ENCODE measurements at places on chromosomes 3 and 15. TPM values are rescaled to one million over a fixed set of nuclear protein-coding genes. Genes with fewer than 3 reads are reported as not detected.

The PAQR5 gene
- total RNA-seq, result not detected

DNA sequence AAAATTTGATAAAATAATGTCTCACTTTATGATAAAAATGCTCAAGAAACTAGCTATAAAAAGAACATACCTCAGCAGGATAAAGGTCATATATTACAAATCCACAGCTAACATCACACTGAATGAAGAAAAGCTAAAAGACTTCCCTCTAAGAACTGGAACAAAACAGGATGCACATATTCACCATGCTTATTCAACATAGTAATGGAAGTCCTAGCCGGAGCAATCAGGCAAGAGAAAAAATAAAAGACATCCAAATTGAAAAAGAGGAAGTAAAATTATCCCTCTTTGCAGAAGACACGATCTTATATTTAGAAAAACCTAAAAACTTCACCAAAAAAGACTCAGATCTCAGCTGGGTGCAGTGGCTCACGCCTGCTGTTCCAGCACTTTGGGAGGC lies 34.0 kb downstream of the SENP7 start:
- DNase-seq, result no peak

The CCDC33 gene
- not detected for total RNA-seq

The PGBD4 gene
- total RNA-seq, result 3.4 TPM

- no peak for DNase-seq
Observed at GRCh38 chr3:150761831-150762661, 923 bp downstream of the SIAH2 start.

GRCh38 chr15:23403550-23403949 lies 43.5 kb downstream of the GOLGA6L2 start:
- no peak for DNase-seq

GRCh38 chr3:95613993-95614392 lies 1200.4 kb upstream of the EPHA6 start:
- no peak for DNase-seq

- DNase-seq, result no peak
Observed at GRCh38 chr3:8736436-8736835, 2.8 kb downstream of the CAV3 start.

GRCh38 chr3:3842356-3842755 lies 43.1 kb downstream of the LRRN1 start:
- no peak for DNase-seq

The CADM2 gene
- total RNA-seq, result not detected

GRCh38 chr3:197508051-197508451 lies 47.7 kb downstream of the BDH1 start:
- no peak for DNase-seq

The RPUSD3 gene
- 70.0 TPM for total RNA-seq

GRCh38 chr3:21446027-21446426 lies 305.0 kb downstream of the ZNF385D start:
- DNase-seq, result no peak
